ENCODE measurements at places on chromosomes 16 and 17.

DNA sequence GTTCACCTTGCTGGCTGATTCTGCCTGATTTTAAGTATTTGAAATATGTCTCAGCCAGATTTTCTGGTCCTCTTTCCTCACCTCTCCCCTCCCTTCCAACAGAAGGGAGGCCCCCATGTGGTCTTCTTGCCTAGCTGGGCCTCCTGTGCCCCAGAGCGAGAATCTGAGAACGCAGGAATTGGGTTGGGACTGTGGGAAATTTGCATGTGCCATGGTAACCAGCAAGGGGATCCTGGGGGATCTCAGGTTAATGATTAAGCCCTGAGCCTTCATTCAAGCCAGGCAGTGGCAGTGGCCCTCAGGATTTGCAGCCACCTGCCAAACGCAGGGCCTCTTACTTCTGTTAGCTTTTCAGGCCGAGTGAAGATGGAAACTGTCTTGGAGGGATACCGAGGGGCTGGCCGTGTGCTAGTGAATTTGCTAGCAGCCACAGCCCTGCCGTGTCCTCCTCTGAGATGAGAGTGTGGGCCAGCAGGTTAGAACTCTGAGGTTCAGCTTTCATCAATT lies 40.2 kb downstream of the KSR1 start:
- DNase-seq, result no peak

DNA sequence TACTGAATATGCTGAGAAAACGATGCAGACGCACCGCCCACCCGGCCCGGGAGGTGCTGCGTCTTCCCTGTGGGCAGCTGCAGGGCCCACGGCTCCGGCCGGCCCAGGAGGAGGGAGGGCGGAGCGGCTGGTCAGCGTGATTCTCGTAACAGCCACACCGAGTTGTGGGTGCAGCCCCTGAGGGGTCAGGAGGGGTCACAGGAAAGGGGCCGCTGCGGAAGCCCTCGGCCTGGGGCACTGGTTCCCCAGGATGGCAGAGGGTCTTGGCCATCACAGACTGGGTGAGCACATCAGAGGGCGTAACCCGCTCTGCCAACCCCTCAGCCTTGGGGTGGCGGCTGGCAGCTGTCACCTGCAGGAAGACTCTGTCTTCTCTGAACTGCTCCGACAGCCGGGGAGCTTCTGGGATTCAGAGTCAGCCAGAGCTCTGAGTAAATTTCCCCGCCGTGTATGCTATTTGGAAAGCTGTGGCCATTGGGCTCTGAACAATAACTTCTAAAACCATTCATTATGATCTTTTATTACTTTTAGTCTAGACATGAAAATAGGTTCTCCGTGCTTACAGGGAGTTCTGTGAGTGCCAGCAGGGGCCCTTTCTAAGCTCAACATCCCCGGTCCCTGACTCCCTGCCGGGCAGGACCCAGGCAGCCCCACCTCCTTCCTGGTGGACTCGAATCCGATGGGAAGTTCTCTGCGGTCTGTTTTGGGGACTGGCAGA lies 87.4 kb upstream of the CHMP6 start:
- no peak for DNase-seq

DNA sequence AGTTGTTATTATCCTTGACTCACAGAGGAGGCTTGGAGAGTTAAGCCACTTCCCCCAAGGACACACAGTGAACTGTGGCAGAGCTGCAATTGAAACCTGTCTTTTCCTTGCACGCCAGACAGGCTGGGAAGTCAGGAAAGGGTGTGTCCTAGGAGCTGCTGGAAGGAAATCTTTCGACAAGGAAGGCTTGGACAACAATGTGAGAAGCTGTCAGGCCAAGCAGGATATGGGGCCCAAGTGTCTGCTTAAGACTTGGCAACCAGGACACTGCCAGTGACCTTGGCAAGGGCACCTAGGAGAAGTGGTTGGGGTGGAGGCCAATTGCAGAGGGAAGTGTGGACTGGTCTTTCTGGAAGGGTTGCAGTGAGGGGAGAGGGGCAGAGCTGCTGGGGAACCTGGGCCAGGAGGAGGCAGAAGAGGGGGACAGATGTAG lies 2.1 kb upstream of the CAMKK1 start:
- no peak for DNase-seq

DNA sequence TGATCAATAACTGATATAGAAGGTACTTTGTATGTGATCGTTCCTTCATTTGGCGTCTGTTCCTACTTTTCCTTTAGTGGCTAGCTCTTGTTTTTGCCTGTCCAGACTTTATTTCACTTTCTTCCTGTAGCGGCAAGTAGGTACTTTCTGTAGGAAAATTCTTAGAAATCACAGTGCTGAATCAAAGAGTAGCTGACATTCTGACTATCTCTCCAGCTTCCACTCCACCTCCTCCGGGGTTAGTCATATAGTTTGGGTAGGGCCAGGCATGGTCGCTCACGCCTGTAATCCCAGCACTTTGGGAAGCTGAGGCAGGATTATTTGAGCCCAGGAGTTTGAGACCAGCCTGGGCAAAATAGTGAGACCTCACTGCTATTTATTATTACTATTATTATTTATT lies 29.9 kb upstream of the PAFAH1B1 start:
- DNase-seq, result no peak

DNA sequence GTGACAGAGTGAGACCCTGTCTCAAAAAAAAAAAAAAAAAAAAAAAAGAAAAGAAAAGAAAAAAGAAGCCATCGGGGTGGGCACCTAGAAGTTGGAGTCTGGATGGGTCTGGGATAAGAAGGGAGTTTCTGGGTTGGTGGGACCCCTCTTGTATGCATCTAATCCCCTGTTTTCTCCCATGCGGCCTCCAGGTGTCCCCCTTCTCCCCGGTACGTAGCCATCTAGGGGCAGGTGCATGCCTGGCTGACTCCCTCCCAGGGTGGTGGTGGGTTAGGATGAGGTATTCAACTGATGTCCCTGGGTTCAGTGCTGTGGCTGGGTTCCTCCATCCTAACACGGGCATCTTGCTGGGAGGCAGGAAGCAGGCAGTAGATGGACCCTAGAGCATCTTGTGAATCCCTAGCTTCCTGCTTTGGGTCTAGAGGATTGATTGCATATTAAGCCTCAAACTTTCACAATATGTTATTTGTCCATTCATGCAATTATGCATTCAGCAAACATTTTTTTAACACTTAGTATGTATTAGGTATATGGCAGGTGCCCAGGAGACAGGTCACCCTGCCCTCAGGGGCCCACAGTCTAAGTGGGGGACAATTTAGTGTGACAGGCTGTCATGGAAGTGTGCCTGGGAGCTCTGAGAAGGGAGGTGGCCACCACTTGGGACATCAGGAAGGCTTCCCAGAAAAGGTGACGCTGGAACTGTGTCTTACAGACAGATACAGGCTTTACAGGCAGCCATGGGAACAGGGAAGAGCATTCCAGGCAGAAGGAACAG lies 13.1 kb downstream of the FMNL1 start:
- no peak for DNase-seq

DNA sequence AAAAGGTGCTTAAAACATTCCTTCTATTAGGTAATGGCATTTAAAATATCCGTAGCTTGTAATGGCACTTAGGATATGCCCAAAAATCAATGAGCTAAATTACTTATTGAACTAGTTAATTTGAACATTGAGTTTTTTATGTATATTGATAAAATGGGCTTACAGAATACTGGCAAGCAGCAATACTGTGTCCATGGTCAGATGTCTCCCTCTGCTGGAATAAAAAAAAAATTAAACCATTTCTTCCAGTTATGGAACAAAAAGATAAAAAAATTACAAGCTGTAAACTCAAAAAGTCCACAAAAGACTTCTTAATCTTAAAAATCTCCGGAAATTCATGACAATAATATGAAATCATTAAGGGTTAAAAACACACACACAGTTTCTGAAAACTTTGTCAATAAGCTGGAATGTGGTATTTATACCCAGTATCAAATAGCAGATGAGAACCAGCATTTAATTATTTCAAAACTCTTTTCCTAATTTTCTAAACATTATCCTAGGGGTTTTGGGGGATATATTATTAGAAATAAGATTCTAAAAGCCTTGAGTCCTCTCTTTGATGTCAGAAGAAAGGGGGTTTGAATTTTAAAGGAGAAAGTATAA lies 21.5 kb upstream of the PSMD7 start:
- no peak for DNase-seq

DNA sequence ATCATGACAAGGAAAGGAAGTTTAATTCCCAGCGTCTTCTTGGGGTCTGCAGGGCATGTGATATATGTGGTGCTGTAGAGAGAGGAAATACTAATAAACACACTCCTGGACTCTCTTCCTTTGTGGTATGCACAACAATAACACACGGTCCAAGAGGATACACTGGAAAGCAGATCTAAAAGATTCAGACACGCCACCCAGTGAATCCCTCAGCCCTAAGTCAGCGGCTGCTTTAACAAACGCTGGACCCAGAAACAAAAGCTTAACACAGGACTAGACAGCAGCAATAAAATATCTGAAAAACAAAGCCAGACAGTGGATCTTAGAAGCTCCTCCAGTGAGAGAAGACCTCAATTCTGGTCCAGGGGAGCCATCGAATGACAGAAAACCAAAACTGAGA lies 13.1 kb downstream of the CFAP20 start:
- no peak for DNase-seq

DNA sequence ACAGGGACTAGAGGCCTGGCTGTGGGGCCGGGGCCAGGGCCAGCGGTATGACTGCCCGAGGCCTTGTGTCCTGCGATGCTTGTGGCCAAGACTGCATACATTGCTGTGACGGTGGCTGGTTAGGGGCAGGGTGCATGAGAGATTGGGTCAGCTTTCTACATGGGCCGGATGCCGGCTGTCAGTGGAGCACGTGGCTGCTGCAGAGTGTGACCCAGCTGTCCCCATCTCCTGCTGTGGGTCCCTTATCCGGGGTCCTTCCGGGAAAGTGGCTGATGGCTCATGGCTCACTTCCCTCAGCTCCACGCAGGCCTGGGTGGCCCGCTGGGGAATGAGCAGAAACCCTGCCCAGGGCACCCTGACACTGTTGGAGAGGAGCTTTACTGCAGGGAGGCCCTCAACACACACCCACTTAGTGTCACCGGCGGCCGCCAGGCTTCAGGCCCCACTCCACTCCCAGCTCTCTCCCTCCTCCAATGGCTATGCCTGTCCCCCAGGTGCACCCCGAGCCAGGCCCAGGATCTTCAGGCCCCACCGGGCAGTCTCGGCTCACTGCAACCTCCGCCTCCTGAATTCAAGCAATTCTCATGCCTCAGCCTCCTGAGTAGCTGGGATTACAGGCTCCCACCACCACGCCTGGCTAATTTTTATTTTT lies 808 bp upstream of the RGS11 start:
- no peak for DNase-seq

DNA sequence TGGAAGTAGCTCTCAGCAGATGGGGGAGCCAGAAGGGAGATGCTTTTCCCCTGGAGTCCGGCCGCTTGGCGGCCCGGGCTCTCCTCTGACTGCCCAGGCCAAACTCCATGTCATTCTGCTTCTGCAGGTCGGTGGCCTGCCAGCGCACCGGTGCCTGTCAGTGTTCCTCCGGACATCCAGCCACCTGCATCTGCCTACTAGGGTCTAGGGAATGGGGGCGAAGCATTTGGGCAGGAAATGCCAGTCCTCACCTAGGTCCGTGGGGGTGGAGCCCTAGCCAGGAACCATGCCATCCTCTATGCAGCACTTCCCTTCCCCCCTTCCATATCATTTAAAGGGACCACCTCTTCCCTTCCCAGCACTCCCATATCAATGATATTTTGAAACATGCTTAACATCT lies 34.2 kb downstream of the GJC1 start:
- DNase-seq, result no peak

GRCh38 chr17:38609280-38610031 lies 3.7 kb upstream of the SRCIN1 start:
- DNase-seq, result no peak

DNA sequence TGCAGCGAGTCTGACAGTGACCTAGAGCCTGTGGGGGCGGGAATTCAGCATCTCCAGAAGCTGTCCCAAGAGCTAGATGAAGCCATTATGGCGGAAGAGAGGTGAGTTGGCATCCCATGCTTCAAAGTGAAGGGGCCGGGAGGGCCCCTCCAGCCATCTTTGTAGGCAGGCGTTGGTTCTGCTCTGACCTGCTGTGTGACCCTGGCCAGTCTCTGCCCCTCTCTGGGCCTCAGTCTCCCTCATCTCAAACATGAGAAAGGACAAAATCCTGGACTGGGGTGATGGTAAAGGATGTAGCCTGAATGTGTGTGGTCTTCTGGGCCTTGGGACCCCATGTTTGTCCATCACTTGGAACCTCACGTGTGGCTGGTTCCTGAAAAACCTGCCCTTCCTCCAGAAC lies 5.1 kb downstream of the PIMREG start:
- DNase-seq, result no peak

DNA sequence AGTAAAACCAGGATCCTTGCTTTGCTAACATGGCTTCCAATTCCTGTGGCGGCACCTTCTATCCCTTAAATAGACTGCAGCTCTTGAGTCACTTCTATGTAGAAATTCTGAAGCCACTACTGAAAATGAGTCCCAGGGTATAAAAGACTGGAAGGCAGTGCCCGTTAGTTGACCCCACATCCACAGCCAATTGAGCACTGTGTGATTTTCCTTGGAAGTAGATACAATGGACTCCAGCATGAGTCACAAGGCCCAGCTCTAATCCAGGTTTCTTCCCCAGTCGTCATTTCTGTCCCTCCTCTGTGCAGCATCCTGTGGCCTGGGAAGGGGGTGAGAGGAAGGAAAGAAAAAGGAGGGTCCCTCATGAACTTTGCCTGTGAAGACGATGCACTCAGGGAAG lies 69.5 kb downstream of the HLF start:
- DNase-seq, result no peak

DNA sequence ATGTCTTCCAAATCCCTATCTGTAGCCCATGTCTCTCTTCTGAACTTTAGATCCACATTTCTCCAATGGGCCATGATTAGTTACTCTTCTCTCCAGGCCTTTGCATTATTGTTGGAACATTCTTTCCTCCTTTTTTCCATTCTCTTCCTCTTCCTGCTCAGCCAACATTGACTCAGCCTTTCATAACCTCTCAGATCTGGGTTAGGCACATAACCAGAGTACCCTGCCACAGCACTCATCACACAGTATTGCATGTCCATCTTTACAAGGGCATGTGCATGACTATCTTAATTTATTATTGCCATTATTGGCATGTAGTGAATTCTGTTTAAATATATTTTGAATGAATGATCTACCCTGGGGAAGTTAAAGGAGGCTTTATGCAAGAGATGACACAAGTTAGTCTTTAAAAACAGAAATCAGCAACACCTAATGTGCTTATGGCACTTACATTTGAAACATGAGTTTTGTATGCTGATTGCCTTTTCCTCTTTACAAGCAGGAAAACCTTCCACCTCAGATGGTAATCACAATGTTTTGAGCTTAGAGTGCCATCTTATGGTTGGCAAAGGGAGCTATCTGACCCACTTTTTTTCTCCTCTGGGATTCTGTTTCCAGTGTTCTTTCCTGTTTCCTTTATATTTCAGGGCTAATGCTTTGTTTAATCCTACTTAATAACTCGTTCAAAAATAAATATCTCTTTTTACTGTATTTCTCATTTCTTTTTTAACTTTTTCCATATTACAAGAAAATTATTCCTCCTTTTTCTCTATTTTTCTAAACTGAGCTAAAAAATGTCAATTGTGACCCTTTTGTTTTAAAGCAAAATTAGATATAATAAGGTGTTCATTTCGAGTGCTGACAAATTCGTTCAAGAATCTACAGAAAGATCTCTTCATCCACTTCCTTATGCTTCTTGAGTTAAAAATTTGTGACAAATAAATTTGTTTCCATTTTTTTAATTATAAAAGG lies 151.0 kb upstream of the RBL2 start:
- DNase-seq, result peak; percentile 3

Data from NCI-H2107 (cell line).